ENCODE measurements at places on chromosomes 2 and 18.

GRCh38 chr2:219987830-219988229 is 360.4 kb downstream of the SLC4A3 start:
- DNase-seq = no peak

DNA sequence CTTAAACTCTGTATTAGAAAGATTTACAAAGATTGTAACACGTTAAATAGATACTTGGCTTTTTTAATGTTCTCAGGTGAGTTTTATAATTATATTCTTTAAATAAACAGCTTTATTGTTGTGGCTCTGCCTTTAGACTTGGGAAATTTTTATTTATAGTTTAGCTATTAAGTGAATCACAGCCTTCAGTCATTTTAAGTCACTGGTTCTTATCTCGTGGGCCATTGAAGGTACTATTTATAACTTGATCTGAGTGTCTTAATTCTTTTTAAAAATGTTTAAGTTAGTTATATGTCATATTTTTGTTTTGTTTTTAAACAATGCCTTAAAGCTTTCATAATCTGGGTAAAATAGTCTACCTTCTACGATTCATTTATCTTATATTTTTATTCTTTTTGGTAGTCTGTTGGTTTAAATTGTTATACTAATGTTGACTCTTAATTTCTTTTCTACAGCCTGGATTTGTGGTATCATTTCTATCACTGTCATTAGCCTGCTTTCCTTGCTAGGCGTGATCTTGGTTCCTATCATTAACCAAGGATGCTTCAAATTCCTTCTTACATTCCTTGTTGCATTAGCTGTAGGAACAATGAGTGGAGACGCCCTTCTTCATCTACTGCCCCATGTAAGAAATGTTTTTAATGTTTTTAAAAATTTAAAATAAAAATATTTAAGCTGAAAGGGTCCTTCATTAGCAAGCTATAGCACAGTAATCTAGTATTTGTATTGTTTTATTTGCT is 49.3 kb downstream of the SLC39A10 start:
- DNase-seq = no peak

- DNase-seq = no peak
These were observed 301.8 kb downstream of the C1D start for GRCh38 chr2:67760995-67761394.

DNA sequence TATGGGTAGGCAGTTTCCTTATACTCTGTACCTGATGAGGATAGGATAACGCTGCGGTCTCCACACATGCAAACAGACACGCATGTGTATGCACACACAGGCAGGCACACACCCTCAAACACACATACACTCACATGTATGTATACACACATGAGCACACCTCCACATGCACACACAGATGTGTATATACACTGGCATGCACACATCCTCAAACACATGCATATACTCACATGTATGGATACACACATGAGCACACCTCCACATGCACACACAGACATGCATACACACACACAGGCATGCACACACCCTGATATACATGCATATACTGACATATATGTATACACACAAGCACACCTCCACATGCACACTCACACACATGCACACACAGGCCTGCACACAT is 267.8 kb upstream of the HDAC4 start:
- no peak for DNase-seq

DNA sequence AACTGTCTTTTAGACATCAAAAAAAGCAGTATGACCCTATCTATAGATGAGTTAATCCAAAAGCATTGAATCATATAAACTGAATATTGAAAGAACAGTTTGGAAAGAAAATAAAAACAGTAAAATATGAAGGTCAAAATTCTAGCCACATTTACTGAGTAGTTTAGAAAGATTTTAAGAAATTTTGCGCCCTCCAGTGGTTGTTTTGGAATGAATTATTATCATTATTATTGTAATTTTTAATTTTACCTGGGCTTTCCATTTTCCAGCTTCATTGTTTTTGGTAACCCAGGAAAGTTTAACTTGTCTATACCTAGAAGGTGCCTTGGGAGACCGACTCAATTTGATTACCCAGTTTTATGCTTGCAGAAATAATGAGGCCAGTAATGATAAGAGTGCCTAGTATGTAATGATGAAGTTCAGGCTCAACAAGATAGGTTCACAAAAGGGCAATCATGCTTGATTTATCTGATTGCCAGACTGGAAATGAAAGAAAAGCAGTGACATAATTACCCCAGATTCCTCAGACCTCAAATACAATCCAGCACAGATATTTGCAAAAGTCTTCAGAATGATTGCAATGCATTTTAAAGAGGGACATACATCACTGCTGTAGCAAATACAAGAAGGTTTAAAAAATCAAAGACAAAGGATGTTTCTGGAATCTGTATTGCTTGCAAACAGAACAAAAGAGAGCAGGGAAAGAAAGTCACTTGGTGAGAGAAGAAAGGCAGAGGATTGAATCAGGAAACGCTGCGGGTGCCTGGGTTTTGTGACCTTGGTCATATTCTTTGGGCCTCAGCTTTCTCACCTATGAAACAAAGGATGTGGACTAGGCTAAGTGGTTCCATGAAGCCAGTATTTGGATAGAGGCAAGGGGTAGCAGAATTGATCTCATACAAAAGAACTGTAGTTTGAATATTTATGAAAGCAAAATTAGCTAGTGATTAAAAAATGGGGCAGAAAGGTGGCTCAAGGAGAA is 153.8 kb downstream of the MAP2 start:
- DNase-seq = no peak

- no peak for DNase-seq
These were observed 127.5 kb upstream of the DAPL1 start for GRCh38 chr2:158667586-158667985.

DNA sequence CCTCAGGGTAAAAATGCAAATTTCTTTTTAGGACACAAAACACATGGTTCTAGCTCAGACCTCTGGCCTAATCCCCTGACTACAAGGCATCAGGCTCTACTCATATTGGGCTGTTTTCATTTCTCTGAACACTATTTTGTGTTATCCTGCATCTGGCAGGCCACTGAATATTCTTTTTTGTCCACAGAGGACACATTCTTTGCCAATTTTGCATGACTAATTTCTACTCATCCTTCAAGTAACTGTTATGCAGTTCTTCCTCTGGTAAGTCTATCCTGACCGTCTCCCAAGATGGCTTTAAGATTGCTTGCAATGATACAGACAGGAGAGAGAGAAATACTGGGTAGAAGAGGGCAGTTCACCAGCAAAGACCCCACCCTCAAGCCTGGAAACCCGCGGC is 107.6 kb upstream of the RGPD4 start:
- DNase-seq = no peak
